ENCODE measurements at places on chromosomes 1 and 21. TPM values are rescaled to one million over a fixed set of nuclear protein-coding genes. Genes with fewer than 3 reads are reported as not detected.
A peak's percentile ranks its signal among the peaks of the same experiment; 100 is the strongest.

ARHGAP30 gene
- total RNA-seq: 226 TPM

AIRE gene
- total RNA-seq: not detected

DNA sequence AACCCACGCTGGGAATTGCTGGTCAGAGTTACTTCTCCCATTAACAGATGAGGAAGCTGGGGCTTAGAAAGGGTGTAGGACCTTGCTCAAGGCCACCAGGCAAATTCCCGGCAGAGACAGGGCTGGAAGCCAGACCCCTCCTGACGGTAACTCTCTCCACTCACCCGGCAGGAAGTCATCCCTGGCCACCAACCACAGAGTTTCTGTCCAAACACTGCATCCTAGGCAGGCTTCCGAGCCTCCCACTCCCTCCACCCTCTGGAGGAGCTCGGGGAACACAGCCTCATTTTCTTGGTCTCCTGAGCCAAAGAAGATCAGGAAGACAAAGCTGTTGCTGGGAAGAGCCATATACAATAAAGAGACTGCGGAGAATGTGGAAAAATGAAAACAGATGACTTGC is 25.0 kb upstream of the ZNF436 start:
- H3K27me3 ChIP-seq: no peaks in the 10 kb centered on the region
- no peak for DNase-seq
- no peaks in the 10 kb centered on the region for H3K4me1 ChIP-seq
- no peak overlapping the region for H3K4me3 ChIP-seq
- no peak overlapping the region for H3K27ac ChIP-seq
- H3K36me3 ChIP-seq: no peaks in the 10 kb centered on the region

DNA sequence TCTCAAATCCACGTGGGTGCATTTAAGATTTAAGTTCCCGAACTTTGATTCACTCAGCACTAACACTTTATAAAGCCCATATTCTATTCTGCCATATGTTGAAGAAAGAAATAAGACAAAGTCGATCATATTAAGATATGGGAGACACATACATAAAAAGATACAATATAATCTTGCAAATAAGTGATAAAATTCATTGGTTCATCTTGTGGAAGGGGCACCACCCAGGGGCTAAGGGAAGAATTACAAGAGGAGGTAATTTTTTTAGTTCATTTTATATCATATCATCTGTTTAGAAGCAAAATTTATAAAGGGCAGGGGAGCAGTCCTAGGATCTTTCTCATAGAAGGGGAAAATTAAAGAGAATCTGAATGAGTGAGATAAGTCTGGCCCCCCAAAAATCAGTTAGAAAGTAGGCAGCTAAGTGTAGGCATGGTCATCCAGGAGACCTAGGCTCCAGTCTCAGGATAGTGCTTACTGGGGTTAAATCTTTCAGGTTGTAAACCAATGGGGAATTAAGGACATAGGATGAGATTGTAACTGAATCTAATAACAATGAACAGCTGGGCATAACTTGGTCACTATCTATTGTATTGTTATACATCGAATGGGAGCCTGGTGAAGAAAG is 124.2 kb upstream of the L1TD1 start:
- no peaks in the 10 kb centered on the region for H3K27me3 ChIP-seq
- no peak overlapping the region for H3K27ac ChIP-seq
- H3K36me3 ChIP-seq: no peaks in the 10 kb centered on the region
- no peak overlapping the region for H3K4me3 ChIP-seq

- no peak for DNase-seq
- H3K27ac ChIP-seq: peak overlapping the region; percentile 16
- no peak overlapping the region for H3K4me3 ChIP-seq
- no peaks in the 10 kb centered on the region for H3K36me3 ChIP-seq
These were observed 11.7 kb downstream of the IFFO2 start for GRCh38 chr1:18944810-18945209.

DNA sequence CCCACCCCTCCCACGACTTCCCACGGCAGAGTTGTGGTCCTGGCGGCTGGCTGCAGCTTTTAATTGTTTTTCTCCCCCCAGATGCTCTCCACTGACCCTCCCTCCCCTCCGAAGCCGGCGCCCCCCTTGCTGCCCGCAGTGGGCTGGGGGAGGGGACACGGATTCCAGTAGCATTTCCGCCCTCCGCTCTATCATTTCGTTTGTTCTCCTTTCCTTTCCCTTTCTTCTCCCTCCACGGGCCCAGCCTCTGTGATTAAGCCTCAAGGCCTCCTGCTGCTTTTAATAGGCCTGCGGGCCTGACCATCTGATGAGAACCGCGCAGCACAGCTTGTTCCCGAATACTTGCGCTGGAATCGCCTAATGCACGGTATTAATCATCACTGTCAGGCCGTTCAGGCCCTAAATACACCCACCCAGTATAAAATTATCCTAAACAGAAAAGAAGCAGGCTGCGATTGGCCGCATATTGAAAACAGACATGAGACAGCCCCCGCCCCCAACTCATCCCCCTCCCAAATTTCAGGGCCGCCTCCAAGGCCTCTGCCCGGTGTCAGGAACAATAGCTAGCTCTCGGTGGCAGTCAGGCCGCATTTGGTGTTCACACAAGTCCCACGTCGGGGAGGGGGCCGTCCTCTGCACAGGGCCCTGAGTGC is 102.0 kb upstream of the ARHGEF16 start:
- H3K4me1 ChIP-seq: no peaks in the 10 kb centered on the region
- H3K27ac ChIP-seq: no peak overlapping the region
- no peak for DNase-seq
- no peaks in the 10 kb centered on the region for H3K27me3 ChIP-seq

GRCh38 chr1:117388328-117388727 is 21.1 kb downstream of the MAN1A2 start:
- no peak for DNase-seq
- peaks cover 71% of the 10 kb centered on the region for H3K4me1 ChIP-seq
- no peaks in the 10 kb centered on the region for H3K27me3 ChIP-seq
- H3K27ac ChIP-seq: no peak overlapping the region
- H3K4me3 ChIP-seq: no peak overlapping the region

- no peak overlapping the region for H3K27ac ChIP-seq
- H3K27me3 ChIP-seq: no peaks in the 10 kb centered on the region
- no peaks in the 10 kb centered on the region for H3K36me3 ChIP-seq
These were observed 40.2 kb downstream of the TTLL7 start for GRCh38 chr1:83958704-83959103.

DNA sequence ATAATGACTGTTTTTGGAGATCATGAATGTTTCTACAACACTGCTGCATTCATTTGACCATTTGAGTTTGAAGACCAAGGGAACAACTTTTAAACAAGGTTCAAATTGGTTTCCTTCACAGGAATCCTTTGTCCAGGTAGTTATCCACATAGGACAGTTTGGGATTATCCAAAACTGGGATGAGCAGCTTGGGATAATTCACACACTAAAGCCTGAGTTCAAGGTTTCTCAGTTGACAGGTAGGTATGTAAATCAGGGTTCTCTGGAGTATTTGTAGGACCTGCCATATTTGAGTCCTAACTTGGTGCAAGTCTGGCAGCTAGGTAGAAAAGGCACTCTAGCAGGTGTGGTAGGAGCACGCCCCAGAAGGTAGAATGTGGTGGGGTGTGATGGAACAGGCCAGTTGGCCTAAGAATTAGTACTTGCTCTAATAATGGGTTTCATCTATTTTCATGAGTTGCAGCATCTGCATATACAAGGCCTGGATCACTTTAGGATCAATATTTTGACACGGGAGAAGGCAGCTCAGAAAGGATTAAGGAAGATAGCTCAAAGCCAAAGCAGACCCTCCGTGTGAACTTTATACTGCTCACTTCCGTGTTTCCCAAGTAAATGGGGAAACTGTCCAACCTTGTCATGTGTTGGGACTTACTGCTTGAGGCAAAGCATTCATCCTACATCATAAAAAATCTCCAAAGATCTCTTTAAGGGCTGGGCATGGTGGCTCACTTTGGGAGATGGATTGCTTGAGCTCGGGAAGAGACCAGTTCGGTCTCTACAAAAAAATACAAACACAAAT is 14.1 kb upstream of the RAB42 start:
- H3K27ac ChIP-seq: no peak overlapping the region
- peaks cover 33% of the 10 kb centered on the region for H3K4me1 ChIP-seq
- no peak for DNase-seq
- no peak overlapping the region for H3K4me3 ChIP-seq
- peaks cover 39% of the 10 kb centered on the region for H3K36me3 ChIP-seq
- no peaks in the 10 kb centered on the region for H3K27me3 ChIP-seq

DNA sequence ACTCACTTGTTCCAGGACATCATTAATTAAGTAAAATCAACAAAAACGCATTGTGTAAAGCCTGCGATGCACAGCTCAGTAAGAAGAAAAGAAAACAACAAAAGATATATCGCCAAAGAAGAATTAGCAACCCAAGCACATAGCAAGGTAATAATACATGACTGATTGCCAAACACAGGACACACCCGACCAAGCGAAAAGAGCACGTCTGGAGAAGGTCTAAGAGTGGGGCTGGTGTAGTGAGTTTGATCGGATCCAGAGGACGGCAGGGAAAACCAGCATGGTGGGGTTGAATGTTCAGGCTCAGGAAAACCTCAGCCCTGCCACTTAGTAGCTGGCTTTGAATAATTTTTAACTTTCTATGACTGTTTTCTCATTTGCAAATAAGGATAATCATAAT is 69.8 kb downstream of the JAK1 start:
- no peaks in the 10 kb centered on the region for H3K36me3 ChIP-seq
- H3K4me1 ChIP-seq: peaks cover 96% of the 10 kb centered on the region
- no peak overlapping the region for H3K27ac ChIP-seq
- DNase-seq: no peak
- H3K4me3 ChIP-seq: no peak overlapping the region
- no peaks in the 10 kb centered on the region for H3K27me3 ChIP-seq

DNA sequence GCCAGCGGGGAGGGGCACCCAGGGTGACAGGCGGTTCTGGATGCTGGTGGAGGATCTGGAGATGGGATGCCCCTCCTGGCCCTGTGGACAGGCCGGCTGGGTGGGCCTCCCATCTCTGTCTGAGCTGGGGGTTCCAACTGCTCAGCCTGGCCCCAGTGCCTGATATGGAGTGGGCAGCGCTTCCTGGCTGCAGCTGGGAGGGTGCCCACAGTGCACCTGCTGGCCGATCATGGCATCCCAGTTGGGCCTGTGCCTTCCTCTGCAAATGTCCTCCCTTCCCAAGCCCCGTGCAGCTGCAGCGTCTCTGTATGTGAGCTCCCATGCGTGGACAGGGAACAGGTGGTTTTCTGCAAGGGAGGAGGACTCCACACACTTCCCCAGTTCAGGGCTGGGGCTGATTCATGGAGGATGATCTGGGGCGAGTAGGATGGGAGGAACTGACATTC is 2.1 kb downstream of the PFKL start:
- no peak for DNase-seq
- H3K4me1 ChIP-seq: peaks cover 69% of the 10 kb centered on the region
- H3K27ac ChIP-seq: no peak overlapping the region
- H3K4me3 ChIP-seq: no peak overlapping the region
- H3K27me3 ChIP-seq: no peaks in the 10 kb centered on the region
- no peaks in the 10 kb centered on the region for H3K36me3 ChIP-seq

DNA sequence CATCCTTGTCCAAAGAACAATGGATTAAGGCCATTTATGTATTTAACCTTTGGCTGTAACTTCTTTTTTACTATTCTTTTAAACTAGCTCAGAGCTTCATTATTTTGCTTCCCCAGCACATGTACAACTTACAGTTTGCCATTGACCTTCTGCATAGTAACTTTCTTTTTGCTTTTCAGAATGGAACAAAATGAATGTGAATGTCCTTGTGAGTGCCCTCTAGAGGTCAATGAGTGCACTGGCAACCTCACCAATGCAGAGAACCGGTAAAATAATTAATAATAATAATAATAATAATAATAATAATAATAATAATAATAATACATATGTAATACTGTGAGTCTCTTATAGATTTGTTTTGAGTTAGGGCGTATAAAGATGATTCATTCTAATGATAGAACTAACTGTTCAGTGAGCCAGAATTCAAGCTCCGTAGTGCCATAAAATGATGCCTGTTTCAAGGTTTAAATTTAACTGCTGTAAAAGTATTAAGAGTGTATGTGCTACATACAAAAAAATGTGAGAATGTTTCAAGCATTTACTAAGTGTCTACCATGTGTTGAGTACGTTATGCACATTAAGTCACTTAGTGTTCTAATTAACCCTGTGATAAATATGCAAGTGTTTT is 69.0 kb upstream of the RAVER2 start:
- DNase-seq: peak; percentile 2
- H3K4me1 ChIP-seq: no peaks in the 10 kb centered on the region
- H3K27ac ChIP-seq: no peak overlapping the region
- no peak overlapping the region for H3K4me3 ChIP-seq
